ENCODE measurements at places on chromosomes 2 and 18.
A peak's percentile ranks its signal among the peaks of the same experiment; 100 is the strongest.

DNA sequence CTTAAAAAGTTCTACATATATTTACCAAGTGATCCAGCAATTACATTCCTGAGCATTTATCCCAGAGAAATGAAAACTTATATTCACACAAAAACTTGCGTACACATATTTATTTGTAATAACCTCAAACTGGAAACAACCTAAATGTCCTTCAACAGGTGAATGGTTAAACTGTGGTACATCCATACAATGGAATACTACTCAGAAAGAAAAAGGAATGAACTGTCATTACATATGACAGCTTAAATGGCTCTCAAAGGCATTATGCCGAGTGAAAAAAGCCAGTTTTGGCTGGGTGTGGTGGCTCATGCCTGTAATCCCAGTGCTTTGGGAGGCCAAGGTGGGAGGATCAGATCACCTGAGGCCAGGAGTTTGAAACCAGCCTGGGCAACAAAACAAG is 79.1 kb upstream of the DYNC1I2 start:
- no peak for DNase-seq

- no peak for DNase-seq
Measured at GRCh38 chr2:172739661-172740266, 4.1 kb downstream of the RAPGEF4 start.

DNA sequence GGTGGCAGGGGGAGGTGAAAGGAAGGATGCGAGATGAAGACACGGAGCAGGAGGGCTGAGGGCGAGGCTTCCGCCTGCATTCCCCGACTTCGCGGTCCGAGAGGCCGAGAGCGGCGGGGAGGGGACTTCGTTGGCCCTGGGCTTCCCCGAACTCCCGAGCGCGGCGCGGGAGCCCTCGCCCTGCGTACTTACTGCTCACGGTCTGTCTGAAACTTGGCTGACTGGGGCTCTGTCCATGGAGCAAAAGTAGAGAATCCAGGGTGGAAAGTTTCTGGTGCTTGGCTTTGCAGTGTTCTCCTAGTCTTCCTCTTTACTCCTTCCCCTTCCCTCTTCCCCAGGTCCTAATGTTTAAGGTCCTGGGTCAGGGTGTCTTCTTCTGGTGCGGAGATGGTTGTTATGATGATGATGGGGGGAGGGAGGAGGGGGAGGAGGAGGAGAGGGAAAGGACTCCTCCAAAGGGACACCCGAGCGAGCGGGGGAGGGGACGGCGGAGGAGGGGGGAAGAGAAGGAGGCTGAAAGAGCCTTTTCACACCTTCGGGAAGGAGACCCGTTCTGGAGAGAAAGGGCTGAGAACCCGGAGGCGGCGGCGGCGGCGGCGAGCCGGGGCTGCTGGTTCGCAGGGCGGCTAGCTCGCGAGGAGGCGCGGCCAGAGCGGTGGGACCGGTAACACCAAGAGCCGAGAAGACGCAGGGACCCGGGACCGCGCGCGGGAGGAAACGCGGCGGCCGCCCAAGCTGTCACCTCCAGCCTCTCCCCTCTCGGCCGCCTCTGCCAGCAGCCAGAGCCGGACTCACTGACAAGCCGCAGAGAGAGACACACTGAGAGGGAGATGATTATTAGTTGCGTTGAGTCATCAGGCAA is at the start of gene SATB2:
SATB2 (minus strand) TSS at position 793 of the 862 bp plus-strand sequence. CDS start 1,902 bp downstream, outside the sequence.
- DNase-seq: peak; percentile 17

GRCh38 chr2:145108361-145108778 is 588.5 kb upstream of the ZEB2 start:
- no peak for DNase-seq

- no peak for DNase-seq
Measured at GRCh38 chr2:53173091-53173490, 594.5 kb upstream of the CHAC2 start.

GRCh38 chr2:156548413-156548812 is 112.2 kb downstream of the GPD2 start:
- DNase-seq: no peak

GRCh38 chr18:38807915-38808314 is 1242.3 kb upstream of the CELF4 start:
- no peak for DNase-seq

DNA sequence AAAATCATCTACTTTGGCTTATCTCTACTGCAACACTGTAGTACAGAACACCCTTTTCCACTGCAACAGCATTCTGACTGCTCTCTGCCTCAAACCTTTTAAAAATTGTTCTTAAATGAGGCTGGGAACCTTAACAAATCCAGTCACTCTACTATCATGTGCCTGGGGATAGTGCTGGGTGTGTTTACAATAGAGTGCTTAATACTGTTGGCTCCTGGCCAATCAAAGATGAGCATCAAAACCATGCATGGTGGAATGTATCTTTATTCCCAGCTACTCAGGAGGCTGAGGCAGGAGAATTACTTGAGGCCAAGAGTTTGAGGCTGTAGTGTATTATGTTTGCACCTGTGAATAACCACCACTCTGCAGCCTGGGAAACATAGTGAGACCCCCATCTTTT is 7.4 kb downstream of the ANKAR start:
- DNase-seq: no peak

DNA sequence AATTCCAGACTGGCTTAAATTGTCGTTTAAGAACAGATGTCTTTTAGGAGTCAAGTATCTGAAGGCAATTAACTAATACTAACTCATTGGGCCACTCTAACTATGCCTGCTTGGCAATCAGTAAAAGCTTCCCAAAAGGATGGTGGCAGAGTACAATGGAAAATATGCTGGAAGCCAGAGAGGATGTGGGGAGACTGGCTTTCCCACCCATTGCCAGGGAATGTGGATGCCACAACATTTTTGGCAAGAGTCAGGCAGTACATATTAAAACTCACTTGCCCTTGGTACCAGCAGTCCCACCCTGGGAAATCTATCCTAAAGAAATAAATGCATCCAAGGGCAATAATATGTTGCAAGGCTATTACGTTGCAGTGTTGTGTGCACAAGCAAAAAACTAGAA is 74.0 kb upstream of the FZD7 start:
- DNase-seq: no peak

- no peak for DNase-seq
Measured at GRCh38 chr2:1137913-1138391, 187.3 kb downstream of the SNTG2 start.

GRCh38 chr2:74763962-74764428 is 69.9 kb upstream of the HK2 start:
- no peak for DNase-seq

- no peak for DNase-seq
Measured at GRCh38 chr18:75812761-75813160, 385.3 kb upstream of the SMIM21 start.

DNA sequence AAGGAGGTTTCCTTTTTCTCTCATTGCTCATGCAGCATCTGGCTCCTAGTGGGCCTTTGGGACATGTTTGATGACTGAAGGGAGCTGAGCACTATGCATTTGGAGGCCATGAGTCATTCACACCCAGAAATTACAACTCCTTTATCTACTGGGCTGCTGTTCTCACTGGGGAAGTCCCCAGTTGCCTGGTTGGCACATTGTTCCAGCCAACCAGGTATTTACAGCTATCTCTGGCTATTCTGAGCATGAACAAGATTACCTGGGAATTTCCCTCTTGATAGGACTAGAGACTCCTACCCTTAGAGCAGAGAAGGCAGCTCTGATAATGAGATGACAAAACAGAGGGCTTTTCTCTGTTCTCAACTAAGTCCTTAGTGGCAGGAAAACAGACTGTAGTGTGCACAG is 206.5 kb downstream of the SETBP1 start:
- no peak for DNase-seq

DNA sequence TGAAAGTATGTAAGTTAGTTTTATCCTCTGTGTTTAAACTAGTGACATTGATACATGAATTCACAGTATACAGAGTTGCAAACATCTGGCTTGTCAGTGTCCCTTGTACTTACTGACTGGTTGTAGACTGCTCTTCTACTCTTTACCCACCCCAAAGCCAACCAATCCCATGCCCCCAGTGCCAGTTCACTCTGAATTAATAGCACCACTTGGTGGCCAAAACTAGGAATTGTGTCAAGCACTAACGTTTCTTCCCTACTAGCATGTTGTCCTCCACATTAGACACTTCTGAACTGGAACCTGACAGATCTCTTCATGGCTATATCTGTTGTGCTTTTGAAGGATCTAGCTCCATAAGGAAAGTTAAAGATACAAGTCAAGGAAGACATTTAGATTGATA is 27.2 kb upstream of the OTX1 start:
- peak; percentile 28 for DNase-seq

DNA sequence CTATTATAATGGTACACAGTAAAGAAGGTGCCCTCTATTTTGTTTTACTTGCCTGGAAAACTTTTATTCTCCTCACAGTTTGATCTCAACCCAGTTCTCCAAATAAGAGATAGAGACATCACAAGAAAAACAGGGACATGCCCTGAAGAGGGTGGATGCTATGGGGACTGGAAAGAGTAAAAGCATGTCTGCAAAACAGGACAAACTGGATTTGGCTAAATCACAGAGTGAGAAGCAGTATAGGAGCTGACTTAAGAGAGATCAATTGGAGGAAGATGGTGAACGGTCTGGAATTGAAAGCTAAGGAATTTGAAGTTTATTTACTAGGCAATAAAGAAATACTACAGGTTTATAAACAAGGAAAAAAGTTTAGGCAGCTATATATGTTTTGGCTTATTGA is 33.0 kb downstream of the SP140L start:
- DNase-seq: no peak

DNA sequence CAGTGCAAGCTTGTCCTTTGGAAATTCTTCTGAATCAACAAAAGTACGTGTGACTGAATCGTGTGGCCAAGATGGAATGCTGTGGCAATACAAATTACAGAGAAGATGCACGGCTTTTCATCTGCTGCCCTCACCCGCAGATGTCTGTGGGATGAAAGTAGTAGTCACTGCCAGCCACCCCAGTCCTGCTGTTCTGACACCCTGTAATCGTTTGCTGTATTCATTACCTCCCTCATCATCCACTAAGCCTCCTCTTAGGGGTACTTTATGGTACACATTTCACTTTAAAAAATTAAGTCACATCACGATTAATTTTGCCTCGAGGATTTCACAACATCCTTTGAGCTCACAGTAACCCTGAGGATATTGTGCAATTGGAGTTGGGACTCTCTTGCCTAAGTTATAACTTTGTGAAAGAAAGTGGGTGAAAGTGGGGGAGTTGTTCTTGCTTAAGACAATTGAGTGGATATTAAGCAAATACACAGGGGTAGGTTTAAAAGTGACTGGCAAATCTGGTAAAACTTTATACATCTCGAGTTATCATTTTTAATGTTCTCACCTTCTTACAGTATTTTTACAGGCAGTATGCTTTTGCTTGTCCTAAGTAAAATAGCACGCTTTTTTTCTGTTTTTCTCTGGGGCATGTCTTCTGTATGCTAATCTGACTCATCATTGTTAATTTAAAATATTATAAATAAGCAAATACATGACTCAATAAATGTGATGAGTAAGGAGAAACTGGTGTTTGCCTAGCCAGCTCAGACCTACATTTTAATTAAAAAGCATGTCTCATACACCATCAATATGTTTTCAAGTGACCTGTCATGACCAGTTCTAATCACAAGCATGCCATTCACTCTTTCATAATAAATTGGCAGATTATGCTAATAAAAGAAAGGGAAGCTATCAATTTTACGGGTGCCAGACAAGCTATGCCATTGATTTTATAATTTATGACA is 680.9 kb downstream of the IRS1 start:
- DNase-seq: peak; percentile 83

GRCh38 chr2:224925061-224925809 is 117.0 kb downstream of the DOCK10 start:
- no peak for DNase-seq

Data from GF-D8 (cell line).